ACHN (cell line): ENCODE measurements at places on chromosomes 2 and 18.

GRCh38 chr2:227221120-227221519 is 56.7 kb downstream of the COL4A3 start:
- DNase-seq, result no peak

- DNase-seq, result no peak
Observed at GRCh38 chr2:174693344-174693743, 70.9 kb downstream of the CHRNA1 start.

DNA sequence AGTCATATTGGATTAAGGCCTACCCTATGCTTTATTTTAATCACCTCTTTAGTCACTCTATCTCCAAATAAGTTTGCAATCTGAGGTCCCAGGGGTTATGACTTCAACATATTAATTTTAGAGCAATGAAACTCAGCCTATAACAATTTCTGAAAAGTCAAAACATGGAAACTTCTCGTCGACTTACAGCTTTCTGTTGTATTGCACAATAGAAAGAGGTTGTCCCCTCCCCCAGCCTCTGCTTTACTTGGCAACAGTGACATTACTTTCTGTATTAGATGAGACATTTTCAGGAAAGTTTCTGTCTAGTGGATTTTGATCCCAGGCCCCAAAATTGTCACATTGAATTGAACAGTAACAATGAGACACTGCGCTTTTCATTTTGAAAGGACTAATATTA is 326.4 kb downstream of the THSD7B start:
- DNase-seq, result no peak

DNA sequence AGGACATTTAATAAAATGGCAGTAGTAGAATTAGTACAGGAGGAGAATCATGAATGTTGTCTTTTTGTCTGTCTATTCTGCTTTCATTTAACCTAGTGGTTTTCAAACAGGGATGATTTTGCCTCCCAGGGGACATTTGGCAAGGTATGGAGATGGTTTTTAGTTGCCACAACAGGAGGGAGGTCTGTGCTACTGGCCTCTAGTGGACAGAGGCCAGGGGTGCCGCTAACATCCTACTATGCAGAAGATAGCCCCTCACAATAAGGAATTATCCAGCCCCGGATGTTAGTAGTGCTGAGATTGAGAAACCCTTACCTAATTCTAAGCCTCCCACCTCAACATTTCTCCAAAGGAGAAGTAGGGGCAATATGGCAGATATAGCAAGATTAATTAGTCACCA is 18.3 kb downstream of the FASTKD2 start:
- peak; percentile 35 for DNase-seq

DNA sequence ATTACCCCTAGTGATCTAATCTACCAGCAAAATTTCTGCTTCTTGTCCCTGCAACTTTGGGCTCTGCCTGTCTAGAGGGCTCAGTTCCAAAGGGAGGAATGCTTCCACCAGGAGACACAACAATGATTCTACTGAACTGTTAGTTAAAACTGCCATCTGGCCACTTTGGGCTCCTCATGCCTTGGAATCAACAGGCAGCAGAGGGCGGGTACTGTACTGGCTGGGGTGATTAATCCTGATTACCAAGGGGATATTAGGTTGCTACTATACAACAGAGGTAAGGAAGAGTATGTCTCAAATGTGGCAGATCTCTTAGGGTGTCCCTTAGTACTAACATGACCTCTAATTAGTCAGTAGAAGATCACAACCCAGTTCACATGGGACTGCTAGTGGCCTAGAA is 21.4 kb downstream of the HADHA start:
- DNase-seq, result no peak

GRCh38 chr2:85814802-85815550 is 61.2 kb downstream of the ATOH8 start:
- no peak for DNase-seq
